Peyer's patch (tissue), 4 donors: ENCODE measurements at places on chromosomes 3 and 15. TPM values are rescaled to one million over a fixed set of nuclear protein-coding genes. Genes with fewer than 3 reads are reported as not detected.

ARPIN gene
- 54.5 TPM for total RNA-seq

HRG gene
- not detected for total RNA-seq

MINAR1 gene
- not detected for total RNA-seq

ZNF860 gene
- total RNA-seq: not detected

NPTN gene
- 141 TPM for total RNA-seq

SLCO2A1 gene
- 22.5 TPM for total RNA-seq

OR5K2 gene
- total RNA-seq: not detected

DNA sequence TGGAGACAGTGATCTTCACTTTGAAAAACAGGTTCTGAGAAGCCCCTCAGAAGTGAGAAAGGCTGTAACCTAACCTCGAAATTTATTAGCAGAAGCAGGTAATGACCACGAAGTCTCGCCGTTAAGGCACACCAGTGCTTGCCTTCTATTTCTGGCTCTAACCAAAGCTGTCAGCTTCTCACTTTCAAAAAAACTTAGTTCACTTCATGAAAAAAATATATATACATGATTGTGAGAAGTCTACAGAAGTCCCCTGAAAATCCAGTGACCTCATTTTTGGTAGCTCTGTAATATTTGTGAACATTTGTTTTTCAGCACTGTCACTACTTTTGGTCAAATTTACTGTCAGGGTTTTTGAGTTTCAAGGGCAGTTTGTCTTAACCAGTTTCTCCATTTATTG is 19.1 kb upstream of the AKAP13 start:
- no peak for DNase-seq

GRCh38 chr15:74827614-74828013 is 1.2 kb downstream of the CPLX3 start:
- no peak for DNase-seq

DNA sequence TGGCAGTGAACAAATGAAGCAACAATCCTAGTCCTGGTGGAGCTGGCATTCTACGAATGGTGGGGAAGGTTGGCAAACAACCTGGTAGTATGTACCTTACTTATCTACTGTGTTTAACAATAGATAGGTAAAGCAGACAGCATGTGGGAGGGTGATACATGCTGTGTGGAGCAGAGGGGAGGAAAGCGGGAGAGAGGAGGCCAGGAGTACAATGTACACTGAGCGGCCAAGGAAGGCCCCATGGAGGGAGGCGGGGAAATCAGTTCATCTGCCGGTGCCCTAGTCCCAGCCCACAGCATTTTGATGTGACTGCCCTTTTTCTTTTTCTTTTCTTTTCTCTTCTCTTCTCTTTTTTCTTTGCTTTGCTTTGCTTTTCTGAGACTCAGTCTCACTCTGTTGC is 5.3 kb upstream of the RHCG start:
- peak; percentile 6 for DNase-seq

GRCh38 chr3:58034738-58035523 is 26.7 kb downstream of the FLNB start:
- DNase-seq: no peak

DNA sequence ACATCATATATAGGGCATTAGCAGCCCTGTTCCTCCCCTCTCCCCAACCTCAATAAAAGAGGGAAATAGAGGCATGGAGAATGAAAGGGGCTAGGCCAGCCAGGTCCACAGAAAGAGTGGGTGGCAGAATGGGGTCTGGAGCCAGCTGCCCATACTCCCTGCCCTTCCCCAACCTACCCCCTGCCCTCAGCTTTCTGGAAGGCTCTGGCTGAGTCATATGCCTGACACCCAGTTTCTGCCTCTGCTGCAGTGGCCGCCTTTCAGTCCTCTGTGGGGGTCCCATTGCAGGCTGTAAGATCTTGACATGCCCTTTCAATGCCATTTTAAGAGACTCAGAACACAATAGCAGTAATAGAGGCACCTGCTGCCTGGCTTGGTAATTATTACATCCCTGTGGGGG is 95.7 kb downstream of the LINGO1 start:
- peak; percentile 13 for DNase-seq

- no peak for DNase-seq
Observed at GRCh38 chr3:134449277-134449676, 36.5 kb downstream of the ANAPC13 start.

GRCh38 chr3:110456438-110457138 is 615.0 kb upstream of the NECTIN3 start:
- no peak for DNase-seq

- DNase-seq: no peak
Observed at GRCh38 chr15:66454143-66454542, 43.4 kb downstream of the SNAPC5 start.

DNA sequence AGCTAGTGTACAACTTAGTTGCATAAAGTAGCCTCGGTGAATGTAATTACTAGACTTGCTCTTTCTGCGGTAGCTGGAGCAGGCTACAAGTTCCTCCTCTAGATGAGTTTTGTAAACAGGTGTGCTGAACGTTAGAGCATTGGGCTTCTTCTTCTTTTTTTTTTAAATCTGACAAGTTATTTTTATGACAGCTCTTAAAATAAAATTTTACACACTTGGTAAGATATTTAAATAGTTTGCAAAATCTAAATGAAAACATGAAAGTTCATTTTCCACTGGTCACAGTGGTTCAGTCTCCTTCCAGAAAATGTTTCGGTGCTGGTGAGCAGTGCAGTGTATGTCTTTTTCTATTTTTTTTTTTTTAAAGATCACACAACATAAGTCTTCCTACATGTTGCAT is 3.0 kb downstream of the CCR9 start:
- no peak for DNase-seq

GRCh38 chr3:149808209-149808829 is 4.7 kb upstream of the RNF13 start:
- DNase-seq: peak; percentile 70

DNA sequence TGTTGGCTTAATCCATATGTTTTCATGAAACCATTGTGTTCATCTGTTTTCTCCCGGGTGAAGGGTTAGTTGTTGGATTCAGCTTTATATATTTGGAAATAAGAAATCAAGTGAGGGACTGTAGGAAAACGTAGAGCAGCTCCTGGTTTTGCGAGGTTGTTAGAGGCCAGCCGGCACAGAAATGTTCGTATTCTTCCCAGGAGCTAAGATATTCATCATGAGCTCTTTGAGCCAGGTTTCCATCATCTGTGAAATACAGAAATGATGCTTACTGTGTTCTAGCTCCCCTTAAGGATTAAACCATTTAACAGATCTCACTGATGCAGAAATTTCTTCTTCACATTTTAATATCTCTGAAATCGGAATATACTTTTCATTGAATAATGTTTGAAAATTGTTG is 235.5 kb downstream of the PTPRG start:
- DNase-seq: no peak

DNA sequence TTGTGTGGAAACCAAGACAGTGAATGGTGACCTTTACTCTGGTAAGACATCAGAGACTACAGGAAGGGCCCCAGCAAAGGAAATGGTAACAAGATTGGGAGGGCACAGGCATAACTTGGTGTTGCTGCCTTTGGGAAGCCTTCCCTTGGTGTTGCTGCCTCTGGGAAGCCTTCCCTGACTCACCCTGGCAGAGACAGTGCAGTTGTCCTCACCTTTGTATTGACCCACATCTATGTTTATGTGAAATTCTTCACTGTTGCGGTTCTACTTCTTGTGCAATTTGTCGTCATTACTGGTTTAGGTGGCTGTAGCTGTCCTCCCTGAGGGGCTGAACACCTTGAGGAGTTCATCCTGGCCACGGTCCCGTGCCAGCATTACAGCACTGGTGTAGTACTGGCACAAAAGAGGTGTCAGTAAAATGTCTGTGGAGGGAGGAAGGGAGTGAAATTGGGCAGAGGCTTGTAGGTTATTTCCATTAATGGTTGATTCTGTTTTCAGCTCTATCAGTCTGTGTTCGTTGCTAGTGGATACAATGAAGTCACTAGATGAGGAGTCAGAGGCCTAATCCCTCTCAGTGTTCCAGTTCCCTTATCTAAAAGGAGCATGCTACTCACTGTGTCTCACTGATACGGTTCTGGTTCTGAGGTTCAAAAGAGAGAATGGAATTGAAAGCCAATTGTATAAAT is 21.6 kb downstream of the IFT122 start:
- DNase-seq: no peak

- no peak for DNase-seq
Observed at GRCh38 chr3:194727435-194728128, 41.9 kb downstream of the FAM43A start.

DNA sequence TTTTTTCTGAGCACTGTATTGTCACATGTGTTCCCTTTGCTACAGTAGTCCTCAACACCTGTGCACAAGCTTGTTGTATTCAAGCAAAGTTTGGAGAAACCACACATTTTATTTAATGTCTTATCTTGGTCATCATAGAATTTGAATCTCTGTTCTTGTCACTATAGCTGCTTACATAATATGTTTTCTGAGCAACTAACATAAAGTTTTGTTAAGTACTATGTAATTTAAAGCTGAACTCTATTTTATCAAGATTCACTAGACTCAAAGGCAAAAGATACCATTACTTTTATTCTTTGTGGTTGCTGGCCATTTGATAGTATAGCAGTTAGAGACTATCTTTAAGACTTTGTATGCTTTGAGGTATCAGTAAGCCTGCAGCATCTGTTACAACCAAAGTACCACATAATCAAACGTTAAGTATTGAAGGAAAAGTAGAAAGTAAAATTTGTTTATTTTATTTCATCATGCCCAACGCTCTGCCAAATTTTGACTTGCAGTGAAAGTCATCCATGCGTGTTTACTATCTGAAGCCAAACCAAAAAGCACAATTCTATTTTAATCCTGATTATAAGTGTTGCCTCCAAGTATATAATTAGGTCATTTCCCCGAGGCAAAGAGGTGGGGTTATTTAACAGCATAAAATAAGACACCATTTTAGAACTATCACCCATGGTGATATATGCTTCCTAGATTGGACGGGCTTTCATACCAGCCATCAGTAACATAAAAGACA is 10.3 kb upstream of the ABHD10 start:
- DNase-seq: no peak

DNA sequence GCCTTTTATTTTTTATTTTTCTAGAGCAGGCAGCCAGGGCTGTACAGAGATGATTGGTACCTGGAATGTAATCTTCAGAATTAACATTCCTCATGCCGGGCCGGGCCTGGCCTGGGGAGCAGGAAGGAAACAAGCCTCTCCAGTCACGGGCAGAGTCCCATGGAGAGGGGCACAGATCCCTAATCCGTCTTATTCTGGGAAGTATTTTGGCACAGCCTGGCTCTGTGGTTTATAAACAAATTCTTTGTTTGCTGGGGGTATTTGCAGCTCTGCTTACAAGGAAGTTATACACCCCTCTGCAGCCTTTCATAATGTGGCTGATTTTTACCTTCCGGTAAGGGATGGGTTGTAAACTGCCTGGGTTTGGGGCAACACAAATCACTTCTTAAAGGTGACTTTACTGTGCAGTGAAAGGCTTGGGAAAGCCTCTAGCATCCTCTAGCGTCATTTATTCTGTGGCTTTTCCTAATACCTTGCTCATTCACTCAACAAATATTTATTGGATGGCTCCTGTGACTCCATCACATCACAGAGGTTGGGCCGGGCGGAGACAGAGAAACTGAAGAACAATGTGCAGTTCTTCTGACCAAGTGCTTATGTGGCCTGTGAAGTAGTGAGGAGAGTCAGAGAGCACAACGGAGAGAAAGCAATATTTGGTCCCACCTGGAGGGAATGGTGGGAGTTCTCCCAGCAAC is 2.7 kb downstream of the SLC6A20 start:
- peak; percentile 62 for DNase-seq

- no peak for DNase-seq
Observed at GRCh38 chr3:187808527-187808895, 63.2 kb upstream of the BCL6 start.
